ENCODE measurements at places on chromosomes 11 and 22.
A peak's percentile ranks its signal among the peaks of the same experiment; 100 is the strongest.

DNA sequence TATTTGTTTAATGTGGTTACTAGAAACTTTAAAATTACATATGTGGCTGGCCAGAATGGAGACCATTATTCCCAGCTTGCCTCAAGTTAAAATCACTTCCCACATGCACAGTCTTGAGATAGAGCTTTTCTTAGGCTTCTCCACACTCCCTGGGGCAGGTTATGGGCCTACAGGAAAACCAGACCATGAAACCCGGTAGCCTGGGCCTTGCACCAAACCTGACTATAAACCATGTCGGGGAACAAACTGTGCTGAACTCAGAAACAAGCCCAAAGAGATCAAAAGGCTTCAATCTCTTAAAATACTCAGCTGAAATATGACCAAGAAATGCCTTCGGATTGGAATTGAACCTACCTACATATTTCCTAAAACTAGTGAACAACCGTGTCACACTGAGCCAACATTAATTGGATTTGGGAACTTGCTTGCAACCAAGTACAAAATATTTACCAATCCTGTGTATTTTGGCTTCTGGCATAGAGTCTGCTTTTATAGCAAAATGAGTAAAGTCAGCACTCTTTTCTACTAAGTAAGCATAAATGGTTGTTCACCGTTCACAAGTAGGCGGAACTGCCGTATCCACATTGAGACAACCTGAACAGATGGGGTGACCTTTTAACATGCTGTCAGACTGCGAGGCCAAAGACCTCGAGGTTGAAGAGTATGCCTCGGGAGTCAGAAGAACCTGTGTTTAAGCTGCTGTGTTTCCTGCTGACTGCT is 199.5 kb downstream of the FAM76B start:
- no peak for DNase-seq

GRCh38 chr11:47215366-47215910 is 664 bp downstream of the DDB2 start:
- peak; percentile 41 for DNase-seq

DNA sequence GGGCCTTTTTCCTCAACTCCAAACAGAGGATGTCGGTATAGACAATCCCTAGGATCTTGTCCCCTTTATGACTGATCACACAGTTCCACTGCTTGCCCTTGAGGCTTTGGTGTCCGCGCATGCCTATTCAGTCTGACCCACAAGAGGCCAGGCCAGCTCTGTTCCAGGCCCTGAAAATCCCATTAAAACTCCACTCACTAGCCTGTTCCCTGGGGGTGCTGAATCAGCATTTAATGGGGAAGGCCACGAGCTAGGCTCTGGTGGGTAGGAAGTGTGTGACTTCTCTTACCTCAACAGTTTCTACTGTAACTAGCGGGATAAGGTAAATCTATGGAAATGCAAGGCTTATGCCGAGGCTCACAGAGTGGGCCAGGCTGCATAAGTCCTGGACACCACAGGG is 117.7 kb downstream of the PTPRJ start:
- no peak for DNase-seq

DNA sequence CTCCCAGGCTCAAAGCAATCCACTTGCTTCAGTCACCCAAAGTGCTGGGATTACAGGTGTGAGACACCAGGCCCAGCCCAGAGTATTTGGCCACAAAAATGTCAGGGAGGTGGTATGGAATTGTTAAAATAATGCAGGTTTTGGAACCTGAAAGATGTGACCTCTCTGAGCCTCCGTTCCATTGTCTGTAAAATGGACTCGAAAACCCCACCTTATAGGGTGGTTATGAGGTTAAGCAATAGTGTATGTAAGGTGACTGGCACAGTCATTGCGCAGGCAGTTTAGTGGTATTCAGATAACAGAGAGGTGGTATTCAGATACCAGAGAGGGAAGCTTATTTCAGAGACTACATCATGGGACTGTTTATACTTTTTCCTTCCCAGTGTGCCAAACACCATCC is 52.5 kb upstream of the PRSS23 start:
- DNase-seq: no peak

DNA sequence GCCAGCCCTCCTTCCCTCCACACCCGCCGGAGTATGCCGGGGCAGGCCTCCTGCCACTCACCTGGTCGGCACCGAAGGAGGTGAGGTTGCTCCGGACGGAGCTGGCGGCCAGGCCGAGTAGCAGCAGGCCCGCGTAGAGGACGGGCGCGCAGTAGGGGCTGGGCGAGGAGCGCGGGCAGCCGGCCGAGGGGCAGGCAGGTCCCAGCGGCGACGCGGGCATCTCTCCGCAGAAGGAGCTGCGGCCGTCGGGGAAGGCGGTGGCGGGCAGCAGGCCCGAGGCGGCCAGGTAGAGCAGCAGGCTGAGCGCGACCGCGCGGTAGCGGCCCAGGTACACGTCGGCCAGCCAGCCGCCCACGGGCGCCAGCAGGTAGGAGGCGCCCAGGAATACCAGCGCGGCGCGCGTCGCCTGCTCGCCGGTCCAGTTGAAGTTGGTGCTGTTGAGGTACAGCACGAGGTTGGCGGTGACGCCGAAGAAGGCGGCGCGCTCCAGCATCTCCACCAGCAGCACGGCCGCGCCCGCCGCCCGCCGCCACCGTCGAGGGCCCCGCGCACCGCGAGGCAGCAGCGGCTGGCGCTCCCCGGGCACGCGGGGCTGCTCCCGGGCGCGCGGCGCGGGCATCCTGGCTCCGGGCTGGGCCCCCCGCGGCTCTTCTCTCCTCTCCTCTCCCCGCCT is 907 bp downstream of the SLC15A3 start:
- no peak for DNase-seq

GRCh38 chr22:32005453-32005852 is 37.6 kb upstream of the SLC5A1 start:
- no peak for DNase-seq

GRCh38 chr11:77642228-77642627 is 4.6 kb upstream of the CLNS1A start:
- no peak for DNase-seq

- DNase-seq: no peak
Measured at GRCh38 chr11:2688381-2689231, 11.2 kb downstream of the KCNQ1OT1 start.

DNA sequence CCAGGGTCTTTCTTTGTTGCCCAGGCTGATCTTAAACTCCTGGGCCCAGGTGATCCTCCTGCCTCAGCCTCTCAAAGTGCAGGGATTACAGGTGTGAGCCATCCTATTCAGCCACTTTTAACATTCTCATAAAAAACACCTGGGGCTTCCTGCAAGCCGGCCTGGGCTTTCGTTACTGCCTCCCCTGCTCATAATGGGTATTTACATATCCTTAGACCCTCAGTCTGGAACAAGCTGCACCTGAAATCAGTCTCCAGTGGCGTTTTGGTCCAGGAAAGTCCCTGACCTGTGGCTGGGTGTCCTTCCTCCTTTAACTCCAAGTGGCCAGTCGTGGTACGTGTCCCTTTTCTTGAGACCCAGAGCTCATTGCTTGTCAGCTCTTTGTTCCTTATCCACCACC is 320.7 kb downstream of the TMEM135 start:
- DNase-seq: no peak

- no peak for DNase-seq
Measured at GRCh38 chr11:86248609-86249008, 4.1 kb downstream of the EED start.

DNA sequence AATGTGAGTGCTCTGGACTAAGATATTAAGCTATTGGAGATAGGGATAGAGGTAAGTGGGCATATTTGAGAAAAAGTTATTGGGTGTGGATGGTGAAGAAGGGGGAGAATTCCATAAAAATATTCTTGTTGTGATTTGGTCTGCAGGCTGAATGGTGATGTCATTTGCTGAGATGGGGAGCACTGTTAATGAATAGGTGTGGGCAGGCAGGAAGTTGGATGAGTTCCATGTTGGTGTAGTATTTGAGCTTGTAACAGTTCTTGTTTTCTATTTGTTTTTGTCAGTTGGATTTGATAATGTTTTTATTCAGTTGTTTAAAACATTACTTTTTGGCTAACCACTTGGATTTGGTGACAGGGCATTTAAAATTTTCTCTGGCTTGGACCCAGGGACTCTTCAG is 168.8 kb downstream of the C11orf87 start:
- DNase-seq: no peak

DNA sequence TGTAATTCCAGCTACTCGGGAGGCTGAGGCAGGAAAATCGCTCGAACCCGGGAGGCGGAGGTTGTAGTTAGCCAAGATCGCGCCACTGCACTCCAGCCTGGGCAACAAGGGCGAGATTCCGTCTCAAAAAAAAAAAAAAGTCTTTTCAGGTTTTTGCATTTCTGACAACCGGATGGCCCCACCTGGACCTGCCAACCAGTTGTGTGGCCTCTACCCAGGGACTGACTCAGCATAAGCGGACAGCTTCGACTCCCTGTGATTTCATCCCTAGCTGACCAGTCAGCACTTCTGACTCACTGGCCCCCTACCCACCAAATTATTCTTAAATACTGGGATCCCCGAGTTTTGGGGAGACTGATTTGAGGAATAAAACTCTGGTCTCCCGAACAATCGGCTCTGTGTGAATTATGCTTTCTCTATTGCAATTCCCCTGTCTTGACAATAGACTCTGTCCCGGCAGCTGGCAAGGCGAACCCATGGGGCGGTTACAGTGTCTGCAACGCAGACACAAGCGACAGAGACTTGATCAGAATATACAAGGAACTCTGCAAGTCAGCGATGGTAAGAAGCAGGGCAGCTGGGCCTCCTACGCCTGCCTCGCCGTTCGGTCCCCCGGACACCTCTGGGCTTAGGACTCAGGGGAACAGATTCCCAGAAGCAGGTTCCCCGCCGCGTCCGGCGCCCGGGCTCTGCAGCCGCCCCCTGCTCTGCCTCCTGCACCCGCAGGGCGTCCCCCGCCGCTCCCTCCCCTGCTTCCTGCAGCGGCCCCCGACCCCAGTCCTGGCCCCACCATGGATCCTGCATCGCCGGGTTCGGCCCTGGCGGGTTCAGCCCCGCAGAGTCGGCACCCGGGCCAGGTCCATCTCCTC is 741 bp upstream of the TALDO1 start:
- no peak for DNase-seq

- no peak for DNase-seq
Measured at GRCh38 chr22:46131151-46131587, 19.2 kb upstream of the PPARA start.

All from left renal cortex interstitium (tissue), 4 donors.